ENCODE measurements at places on chromosomes 4 and X.

- DNase-seq, result no peak
Observed at GRCh38 chr4:143186212-143186611, 1.5 kb downstream of the USP38 start.

DNA sequence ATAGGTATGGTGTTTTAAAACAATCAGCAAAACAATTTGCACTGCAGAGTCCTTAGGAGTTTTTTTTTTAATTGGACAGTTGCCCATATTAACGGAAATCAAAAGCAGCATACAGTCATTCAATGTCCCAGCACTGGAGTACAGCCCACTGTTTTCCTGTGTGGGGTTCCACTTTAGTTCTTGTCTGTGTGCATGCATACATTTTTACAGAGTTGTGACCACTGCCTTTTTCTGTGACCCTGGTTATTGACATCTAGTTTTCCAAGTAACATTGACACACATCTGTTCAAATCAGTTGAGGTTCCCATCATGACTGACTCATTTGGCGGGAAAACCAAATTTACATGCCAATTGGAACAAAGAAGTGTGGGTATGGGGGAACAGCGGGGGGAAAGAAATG lies 83.3 kb downstream of the HPRT1 start:
- no peak for DNase-seq

GRCh38 chrX:15525664-15526416 lies 25.2 kb downstream of the BMX start:
- no peak for DNase-seq

DNA sequence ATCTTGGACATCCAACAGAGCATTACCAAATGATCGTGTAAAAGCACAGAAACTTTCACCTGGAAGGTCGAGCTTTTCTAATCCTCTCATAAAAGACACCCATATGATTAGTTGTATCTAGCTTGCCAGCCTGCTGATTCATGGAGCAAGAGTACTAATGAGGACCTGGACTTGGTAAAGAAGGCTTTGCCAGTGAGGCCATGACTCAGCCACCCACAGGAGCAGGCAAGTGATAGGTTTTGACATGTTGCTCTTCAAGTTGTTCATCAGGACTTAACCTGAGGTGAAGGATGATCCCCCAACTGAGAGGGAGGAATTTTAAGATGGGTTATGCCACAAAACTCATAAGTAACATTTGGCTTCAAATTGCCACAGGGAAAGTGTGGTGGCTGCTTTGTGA lies 24.7 kb upstream of the EPGN start:
- DNase-seq, result no peak

DNA sequence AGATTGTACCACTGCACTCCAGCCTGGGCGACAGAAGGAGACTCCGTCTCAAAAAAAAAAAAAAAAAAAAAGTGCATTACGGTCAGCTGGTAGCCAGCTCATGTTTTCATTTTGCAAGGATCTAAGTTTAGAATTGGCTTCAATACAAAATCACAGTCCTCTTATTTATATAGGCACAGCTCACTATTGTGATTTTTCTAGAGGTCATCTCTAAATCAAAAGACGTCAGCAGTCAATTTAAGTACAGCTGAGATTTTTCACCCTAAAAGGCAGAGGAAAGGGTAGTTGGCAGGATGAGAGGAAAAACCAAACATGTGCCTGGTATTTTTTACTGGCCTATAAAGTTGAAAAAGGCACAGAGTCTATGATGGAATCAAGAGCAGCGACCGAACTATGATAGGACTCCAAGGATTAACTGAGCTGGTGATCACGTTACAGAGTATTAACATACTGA lies 30.8 kb downstream of the ASB5 start:
- DNase-seq, result no peak

GRCh38 chrX:139290310-139290709 lies 240.2 kb upstream of the F9 start:
- DNase-seq, result no peak

- no peak for DNase-seq
Observed at GRCh38 chr4:8283161-8283560, 13.6 kb downstream of the HTRA3 start.

- peak; percentile 7 for DNase-seq
Observed at GRCh38 chr4:145482209-145483037, 770 bp downstream of the SMAD1 start.

- DNase-seq, result no peak
Observed at GRCh38 chr4:165207016-165207430, 338 bp upstream of the KLHL2 start.

- no peak for DNase-seq
Observed at GRCh38 chr4:90241008-90241407, 113.8 kb downstream of the CCSER1 start.

- no peak for DNase-seq
Observed at GRCh38 chr4:40214038-40214437, 17.2 kb downstream of the RHOH start.

- DNase-seq, result no peak
Observed at GRCh38 chr4:12137575-12137974, 708.9 kb upstream of the HS3ST1 start.

GRCh38 chrX:13257223-13258051 lies 62.4 kb downstream of the ATXN3L start:
- no peak for DNase-seq

DNA sequence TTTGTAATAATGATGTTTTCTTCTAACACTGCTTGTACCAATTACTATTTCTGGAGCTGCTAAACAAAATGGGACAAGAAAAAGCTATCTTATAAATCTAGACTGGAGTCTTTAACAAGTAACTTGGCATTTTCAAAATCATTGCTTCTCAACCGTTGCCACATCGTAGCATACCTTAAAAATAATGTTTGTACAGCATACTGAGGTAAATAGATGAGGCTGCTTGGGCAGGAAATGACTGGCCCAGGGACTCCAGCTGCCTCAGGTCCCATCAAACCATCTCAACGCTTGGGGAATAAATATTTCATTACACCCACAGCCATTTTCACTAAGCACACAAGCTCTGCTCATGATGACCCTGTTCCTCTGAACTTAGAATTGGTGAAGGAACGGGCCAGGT lies 115.1 kb downstream of the SPANXA1 start:
- DNase-seq, result no peak

- DNase-seq, result no peak
Observed at GRCh38 chr4:145218251-145218650, 37.9 kb upstream of the OTUD4 start.

DNA sequence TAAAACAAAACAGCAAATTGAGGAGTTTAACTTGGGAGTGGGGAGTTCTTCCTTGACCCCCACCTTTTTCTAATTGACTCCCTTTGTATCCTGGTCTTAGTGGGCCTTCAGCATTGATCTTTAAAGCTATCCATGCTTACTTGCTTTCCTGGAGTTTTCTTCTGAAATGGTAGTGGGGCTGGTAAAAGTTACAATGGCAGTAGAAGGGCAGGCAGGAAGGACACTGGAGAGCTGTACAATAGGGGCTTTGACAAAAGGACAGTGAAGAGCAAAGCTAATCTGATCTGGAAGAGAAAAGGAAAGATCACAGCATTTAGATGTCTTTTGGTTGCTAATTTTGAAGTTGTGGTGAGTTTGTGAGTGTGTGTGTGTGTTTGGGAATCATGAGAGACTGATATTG lies 111.5 kb downstream of the MID1 start:
- DNase-seq, result no peak

DNA sequence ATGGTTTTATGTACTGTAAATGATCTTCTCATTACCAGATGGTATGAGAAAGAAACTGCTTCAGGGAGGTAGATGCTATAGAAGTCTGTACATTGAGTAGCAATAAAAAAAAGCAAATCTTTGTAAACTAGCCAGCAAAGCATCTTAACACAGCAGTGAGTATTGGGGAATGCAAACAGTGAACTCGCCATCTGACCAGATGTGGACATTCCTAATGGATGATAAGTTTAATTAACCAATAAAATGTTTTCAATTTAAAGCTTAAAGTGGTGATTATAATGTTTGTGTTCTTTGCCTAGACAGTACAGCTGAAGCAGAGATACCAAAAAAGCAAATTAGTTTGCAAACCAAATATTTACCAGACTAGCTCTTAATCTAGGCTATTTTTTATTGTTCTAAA lies 1144.2 kb downstream of the FAT4 start:
- no peak for DNase-seq

DNA sequence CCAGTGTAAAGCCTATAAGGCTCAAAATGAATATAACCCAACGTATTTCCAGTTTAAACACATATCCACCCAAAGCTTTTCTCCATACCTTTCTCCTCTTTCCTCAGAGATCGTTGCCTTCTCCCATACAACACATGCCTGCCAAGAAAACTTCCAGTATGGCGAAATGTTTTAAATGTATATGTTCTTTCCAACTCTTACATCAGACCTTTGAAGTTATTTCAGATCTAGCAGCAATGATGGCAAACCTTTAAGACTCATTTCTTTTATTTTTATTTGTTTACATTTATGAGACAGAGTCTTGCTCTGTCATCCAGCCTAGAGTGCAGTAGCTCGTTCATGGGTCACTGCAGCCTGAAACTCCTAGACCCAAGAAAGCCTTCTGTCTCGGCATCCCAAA lies 265.4 kb downstream of the BMPR1B start:
- no peak for DNase-seq

DNA sequence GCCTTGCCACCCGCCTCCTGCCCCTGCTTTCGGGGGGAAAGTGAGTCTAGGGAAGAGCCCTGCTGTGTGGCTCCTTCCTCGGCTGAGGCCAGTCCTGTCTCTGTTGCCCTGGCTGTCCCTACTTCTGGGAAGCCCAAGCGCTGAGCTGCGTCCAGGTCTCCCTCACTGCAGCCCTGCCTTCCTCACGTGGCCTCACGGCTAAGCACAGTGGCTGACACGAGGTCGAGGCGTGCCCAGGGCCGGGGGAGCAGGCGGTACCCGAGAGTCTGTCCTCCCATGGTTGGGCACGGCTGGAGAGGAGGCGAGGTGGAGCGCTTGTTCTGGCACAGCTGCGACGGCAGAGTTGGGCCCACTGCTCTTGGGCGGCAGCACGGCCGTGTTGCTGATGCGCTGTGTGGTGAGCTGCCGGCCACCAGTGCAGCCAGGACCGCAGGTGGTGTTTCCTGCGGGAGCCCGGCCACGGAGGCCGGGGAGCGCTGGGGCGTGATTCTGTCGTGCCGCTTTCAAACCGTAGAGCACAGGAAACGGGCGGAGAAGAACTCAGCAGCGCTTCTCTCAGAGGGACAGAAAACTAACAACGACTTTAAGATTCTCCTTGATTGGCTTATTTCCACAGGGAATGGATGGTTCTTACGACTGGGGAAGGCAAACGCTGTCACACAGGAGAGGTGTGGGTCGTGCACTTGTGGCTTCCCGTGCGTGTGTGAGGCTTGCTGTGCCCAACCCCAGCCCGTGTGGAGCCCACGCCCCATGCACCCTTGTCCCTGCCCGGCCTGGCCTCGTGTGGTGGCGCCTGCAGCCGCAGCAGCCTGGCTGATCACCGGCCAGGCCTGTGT lies 21.3 kb downstream of the MAEA start:
- no peak for DNase-seq

DNA sequence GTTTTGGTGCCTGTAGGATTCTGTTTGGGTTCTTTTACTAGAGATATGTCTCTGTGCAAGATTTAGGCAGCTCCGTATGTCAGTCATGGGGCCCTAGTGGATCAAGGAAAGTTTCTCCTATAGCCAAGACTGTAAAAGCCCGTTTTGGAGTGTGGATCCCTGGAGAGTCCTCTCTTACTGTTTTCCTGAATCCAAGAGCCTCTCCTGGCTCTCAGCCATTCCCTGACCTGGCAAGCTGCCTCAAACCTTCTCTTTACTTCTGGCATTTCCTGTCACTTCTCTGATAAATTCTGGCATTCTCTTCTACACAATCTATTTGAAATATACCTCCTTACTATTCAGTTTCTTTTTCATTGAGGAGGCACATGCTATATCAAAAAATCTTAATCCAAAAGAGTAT lies 41.4 kb downstream of the DCAF12L2 start:
- DNase-seq, result no peak

GRCh38 chr4:27187786-27188185 lies 327.1 kb downstream of the STIM2 start:
- no peak for DNase-seq

DNA sequence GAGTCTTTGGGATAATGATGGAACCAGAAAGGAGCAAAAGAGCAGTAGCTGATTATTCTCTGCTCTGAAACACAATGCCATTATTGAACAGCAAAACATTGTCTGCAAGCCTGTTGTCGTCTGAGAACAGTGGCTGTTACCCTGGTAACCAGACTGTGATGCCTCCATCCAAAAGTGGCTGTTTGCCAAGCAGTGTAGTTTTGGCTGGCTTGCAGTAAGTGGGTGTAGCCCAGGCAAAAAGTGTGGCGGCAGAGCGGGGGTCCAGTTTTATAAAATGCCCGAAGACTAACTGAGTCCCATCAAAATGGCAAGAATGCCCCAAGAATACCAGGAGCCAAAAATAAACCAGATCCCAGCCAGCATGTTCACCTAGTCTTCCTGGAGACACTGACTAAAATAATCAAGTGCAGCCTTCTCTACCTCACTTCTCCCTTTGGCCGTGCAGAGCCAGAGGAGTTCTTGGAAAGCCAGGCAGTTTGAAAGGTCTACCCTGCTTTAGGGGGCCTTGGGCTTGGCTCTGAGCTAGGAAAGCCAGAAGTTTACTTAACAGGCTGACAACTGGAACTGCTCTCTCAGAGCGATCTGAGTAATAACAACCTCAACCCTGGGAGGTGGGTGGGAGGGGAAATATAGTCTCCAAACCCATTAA lies 2.6 kb downstream of the PLP1 start:
- no peak for DNase-seq

GRCh38 chrX:19198473-19198872 lies 76.2 kb upstream of the ADGRG2 start:
- no peak for DNase-seq

DNA sequence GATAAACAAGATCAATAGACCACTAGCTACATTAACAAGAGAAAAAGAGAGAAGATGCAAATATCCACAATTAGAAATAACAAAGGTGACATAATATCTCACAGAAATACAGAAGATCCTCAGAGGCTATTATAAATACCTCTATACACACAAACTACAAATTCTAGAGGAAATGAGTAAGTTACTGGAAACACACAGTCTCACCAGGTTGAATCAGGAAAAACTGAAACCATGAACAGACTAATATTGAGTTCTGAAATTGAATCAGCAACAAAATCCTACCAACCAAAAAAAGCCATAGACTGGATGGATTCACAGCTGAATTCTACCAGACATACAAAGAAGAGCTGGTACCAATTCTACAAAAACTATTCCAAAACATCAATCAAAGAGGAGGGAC lies 211.8 kb upstream of the CPEB2 start:
- DNase-seq, result no peak
